WTC11 (cell line): ENCODE measurements at places on chromosomes 13 and 19.
A peak's percentile ranks its signal among the peaks of the same experiment; 100 is the strongest.

DNA sequence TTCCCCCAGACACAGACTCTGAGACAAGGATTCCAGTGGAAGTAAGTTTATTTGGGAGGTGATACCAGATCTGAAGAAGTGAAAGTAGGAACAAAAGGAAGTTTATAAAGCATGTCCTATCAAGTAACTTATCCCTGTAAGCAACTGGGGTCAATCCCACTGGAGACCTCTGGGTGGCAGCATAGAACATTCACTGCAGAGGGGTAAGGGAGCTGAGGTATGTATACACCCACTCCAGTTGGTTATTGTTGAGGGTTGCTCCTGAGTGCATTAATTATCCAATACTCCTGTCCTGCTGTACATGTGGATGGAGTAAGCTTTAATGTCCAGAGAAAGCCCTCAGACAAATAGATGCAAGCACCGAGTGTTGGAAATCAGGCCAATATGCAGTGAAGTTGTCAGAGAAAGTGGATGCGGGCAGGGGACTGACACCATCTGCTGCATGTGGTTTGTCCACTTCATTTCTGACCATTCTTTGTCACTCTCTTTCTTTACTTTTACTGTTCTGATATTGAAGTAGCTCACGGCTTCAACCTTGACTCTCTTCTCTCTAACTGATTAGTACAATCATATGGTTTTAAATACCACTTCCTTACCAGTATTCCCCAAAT lies 46.7 kb downstream of the NOTCH3 start:
- DNase-seq: peak; percentile 82

DNA sequence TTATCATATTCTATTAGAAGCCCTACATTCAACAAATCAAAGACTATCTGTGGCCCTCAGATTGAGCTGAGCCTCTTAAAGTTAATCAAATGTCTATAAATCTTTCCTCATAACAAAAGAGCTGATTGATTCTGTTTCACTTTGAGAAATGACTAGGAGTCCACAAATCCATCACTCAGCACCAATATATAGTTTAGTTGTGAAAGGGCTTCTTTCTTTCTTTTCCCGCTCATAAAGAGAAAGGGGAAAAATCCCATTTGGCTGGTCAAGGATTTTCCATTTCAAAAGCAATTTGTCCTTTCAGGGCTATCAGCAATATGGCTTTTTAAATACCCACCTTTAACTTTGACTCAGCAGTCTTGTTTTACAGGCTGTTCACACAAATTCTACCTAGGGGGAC lies 408.5 kb upstream of the PCDH20 start:
- DNase-seq: no peak

DNA sequence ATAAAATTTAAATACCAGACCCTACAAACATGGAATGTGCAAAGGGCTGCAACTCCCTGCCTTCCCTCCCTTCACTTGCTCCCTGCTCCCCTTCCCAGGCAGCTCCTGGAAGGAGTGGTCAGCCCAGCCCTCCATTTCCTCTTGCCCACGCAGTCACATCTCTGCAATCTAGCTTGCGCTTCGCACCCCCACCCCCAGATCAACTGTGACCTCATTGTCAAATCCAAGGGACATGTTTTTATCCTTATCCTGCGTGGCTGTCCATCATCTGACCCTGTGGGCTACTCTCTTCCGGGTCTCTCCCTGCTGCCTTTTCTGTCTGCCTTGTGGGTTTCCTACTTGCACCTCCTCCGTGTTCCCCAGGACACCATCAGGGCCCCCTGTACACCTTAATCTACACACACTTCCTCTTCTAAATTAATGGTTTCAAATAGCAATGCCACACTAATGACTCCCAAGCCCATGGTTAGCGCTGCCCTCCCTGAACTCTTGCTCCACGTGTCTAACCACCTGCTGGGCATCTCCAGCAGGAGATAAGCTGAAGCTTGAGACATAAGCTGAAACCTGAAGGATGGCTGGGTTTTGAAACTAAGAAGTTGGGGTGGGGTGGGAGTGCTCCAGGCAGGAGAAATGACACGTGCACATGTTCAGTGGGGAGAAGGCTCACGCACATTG lies 118.3 kb downstream of the USP12 start:
- DNase-seq: no peak

DNA sequence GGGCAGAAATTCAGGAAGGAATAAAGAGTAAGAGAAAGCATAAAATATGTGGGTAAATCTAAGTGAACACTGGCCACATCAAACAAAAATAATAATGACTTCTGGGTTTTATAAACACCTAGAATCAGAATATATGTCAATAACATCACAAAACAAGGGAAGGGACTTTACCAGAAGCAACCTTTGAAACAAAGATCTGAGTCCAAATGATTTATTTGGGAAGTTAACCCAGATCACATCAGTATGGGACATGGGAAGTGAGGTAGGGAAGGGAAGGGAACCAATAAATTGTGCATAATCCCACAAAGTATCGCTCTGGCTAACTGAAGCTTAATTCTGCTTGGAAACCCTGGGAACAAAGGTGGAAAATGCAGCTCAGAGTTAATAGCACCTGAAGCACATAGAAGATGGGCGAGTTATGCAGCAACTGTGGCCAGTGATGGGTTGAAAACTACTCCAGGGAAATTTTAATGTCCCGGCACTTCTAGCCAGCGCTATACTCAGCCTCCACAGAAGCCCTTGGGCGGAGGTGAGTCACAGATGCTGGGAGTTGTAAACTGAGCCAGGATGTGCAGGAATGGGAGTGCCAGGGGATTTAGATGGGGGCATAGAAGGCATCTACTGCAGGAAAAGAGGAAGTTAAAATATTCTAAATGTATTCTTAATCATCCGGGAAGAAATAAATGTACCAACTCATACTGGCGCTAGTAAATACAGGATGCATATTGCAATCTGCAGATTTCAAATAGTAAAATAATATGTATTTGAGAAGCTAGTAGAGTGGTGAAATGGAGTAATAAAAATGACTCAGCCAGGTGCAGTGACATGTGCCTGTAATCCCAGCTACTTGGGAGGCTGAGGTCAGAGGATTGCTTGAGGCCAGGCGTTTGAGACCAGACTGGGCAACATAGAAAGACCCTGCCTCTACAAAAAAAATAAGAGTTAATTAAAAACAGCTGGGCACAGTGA lies 34.2 kb upstream of the CEBPG start:
- DNase-seq: no peak

- DNase-seq: no peak
These were observed 565.9 kb upstream of the SPRY2 start for GRCh38 chr13:80906860-80907259.

GRCh38 chr13:111330066-111330610 lies 9.7 kb downstream of the TEX29 start:
- DNase-seq: no peak

- no peak for DNase-seq
These were observed 9.2 kb upstream of the CEACAM18 start for GRCh38 chr19:51469162-51469561.

- DNase-seq: no peak
These were observed 61.3 kb downstream of the ARHGEF7 start for GRCh38 chr13:111176421-111176820.

DNA sequence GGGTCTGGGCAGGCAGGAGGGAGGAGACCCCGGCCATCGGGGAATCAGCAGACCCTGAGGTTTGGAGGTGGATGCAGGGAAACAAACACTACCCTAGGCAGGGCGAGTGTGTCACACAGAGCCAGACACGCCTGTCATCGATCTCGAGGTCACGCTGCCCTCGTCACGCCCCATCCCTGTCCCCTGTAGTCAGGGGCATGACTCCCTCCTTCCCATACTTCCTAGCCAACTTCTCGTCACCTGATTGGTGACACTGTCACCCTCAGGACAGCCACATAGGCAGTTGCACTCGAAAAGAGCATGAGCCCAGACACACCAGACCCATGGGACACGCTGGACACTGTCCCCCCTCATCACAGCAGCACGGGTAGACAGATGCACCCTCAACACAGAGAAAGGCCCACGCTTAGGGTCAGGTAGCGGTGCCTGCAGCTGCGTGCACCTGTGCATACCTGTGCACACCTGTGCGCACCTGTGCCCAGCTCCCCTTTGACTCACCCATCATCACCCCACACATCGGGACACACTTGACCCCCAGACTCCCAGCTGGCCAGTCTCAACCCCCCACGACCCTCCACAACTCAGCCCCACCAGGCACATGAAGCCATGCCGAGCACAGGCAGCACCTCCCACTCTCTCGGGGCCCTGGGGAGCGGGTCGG lies 11.9 kb downstream of the CILP2 start:
- no peak for DNase-seq

- DNase-seq: no peak
These were observed 206.5 kb downstream of the TEX29 start for GRCh38 chr13:111526922-111527321.

DNA sequence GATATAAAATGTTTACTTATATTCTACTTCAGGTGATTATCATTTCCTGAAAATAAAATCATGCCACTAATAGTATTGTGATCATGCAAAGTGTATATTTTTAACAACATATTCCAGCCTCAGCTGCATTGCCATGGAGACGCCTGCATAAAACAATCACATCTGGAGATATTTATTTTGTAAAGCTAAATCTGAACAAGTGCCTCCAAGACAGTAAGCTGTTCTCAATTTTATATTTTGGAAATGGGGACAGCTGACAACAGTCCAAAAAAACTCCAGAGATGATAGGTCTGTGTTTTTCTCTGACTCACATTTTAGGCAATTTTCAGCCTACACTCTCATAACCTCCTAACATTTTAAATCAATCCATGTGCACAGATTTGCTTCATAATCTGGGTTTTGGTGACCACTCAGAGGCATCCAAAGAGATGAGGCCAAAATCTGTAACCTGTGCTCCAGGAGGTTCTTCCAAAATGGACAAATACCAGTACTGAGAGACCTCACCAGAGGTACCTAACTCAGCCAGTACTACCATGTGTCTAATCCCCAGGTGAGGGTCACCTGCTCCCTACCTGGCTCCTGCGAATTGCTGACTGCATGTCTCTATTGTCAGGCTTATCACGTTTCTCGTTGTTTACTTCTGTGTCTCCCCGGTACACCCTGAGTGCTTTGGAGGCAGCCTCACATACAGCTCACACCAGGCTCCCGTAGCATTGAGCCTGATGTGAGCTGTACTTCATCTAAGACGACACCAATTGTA lies 62.7 kb downstream of the COL4A1 start:
- no peak for DNase-seq

DNA sequence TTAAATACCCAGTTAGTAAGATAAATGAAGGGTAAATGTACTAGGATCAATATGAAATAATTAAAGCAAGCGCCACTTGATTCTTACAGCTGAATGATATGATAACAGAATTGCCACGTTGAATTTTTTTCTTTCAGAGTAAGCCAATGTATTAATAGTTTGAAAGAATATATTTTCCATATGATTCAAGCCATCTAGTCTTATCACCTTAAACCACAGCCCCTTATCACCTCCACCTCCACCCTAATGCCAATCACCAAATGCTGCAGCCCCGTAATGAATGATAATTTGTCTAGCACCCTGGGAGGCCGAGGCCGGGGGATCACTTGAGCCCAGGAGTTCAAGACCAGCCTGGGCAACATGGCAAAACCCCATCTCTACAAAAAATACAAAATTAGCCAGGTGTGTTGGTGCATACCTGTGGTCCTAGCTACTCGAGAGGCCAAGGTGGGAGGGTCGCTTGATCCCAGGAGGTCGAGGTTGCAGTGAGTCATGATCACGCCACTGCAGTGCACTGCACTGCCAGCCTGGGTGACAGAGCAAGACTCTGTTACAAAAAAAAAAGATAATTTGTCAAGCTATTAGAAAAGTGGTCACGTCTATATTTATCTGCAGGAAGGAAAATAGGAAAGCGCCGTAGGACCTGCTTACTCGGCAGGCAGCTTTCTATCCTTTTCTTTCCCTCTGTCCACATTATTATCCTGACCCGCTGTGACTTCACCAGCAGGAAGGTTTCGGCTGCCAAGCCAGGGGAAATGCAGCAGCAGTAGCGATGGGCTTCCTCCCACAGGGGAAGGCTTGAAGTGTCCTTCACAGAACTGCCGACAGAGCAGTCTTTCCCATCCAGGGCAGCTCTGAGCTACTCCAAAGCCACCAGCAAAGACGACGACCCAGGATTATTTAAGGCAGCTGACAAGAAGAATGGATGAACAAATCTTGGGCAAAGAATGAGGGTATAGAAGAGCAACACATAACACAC lies 19.7 kb upstream of the CLN5 start:
- no peak for DNase-seq

- peak; percentile 49 for DNase-seq
These were observed 425.7 kb downstream of the KLF12 start for GRCh38 chr13:73708393-73708985.

GRCh38 chr19:38661136-38661535 lies 13.7 kb downstream of the ACTN4 start:
- DNase-seq: no peak

DNA sequence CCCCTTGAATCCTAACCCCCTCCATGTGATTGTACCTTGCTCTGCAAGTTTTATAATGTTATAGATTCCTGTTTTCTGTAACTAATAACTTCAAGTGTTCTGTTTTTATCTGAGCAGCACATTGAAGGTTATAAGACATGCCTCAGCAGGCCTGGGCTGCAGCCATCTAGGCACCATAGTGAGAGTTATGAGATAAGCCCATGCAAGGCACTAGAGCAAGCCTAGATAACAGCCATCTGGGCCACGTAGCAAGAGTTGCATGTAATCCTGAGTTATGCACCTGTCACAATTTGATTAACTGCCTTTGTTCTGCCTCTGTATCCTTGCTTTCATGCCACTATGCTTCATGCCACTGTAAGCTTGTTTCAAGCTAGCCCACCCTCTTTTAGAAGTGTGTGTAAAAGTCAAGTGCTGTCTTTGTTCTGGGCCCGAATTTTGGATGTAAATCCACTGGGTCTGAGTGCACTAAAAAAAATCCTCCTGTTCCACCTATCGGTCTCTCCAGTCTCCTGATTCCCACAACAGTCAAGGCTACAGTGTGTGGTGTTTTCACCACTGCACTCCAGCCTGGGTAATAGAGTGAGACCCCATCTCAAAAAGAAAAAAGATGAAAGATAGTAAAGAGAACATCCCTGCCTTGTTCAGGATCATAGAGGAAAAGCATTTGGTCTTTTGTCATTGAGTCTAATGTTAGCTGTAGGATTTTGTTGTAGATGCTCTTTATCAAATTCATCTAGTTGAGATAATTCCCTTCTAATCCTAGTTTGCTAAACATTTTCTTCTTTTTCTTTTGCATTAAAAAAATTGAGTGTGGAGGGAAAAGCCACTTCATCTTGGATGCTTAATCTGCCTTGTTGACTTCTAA lies 16.0 kb upstream of the KBTBD6 start:
- DNase-seq: no peak

GRCh38 chr19:7905268-7905667 lies 1.6 kb downstream of the MAP2K7 start:
- DNase-seq: no peak

- DNase-seq: no peak
These were observed 8.9 kb downstream of the CIC start for GRCh38 chr19:42277821-42278451.

- peak; percentile 94 for DNase-seq
These were observed 27.7 kb downstream of the ZNF844 start for GRCh38 chr19:12092065-12092867.

GRCh38 chr13:100724568-100724967 lies 50.0 kb upstream of the TMTC4 start:
- no peak for DNase-seq

DNA sequence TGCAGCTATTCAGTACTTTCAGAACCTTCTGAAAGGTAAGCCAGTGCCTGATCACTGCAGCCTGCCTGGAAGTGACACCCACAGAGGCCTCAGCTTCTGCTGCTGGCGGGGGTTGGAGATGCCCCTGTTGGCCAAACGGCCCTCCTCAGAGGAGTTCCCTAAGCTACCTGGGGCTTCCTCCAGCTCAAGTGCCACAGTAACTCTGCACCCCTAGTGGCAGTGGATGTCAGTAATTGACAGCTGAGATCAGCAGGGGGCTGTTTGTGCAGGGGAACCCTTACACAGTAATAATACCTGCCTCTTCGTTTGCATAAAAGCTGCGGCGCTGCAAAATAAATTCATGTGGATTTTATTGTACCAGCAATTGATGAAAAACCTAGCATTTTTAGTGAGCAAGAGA lies 28.9 kb downstream of the TDRD12 start:
- DNase-seq: peak; percentile 17
